ENCODE measurements at places on chromosomes 1 and 21.

DNA sequence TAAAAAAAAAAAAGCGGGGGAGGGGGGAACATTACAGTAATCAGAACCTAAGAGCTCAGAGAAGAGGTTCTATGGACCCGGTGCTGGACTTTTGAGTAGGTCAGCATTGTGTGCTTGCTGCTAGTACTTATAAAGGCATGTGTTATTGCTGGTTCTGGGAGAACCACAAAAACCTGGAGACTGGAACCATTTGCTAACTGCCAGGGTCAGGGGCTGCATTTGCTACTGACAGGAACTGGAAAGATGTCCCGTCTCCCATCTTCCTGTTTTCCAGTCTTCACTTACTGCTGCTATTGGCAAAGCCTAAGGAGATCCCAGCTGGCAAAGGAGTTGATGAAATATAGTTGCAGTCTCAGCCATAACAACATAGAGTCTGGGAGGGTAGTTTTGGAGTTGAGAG lies 4.3 kb downstream of the RNF2 start:
- DNase-seq, result no peak

DNA sequence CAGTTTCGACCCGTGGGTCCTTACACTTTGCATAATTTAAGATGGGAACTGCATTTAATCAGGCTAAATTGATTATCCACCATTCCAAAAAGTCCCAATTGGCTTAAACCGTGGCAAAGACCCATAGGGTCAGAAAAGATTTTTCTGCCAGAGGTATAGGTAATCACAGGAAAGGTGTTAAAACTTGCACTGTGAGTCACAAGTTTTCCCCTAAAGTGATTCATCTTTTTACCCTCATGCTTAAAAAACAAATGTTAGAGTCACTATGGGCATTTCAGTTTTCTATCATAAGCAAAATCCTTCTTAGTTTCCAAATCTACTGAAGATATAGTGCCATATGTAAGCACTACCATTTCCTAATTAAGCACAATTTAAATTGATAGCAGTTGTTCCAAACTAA lies 1079.8 kb downstream of the ADGRL2 start:
- DNase-seq, result no peak

DNA sequence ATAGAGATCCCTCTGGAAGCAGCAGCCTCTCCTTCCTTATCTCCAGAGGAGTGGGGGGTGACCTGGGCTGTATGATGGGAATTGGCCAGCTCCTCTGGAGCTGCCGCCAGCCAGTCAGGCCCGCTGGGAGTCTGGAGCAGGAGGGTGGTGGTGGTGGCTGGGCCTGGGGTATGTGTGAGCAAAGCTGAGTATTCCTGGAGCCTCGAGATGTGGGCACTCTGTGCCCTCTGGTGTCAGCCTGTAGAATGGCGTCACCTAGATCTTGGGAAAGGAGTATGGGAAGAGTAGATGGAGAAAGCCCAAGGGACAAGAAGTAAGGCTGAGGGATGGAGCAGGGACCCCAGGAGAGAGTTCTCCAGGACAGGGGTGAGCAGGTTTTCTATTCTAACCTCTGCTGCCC lies 16.0 kb downstream of the VANGL2 start:
- DNase-seq, result no peak

- no peak for DNase-seq
Measured at GRCh38 chr1:75426688-75427087, 184.2 kb downstream of the SLC44A5 start.

DNA sequence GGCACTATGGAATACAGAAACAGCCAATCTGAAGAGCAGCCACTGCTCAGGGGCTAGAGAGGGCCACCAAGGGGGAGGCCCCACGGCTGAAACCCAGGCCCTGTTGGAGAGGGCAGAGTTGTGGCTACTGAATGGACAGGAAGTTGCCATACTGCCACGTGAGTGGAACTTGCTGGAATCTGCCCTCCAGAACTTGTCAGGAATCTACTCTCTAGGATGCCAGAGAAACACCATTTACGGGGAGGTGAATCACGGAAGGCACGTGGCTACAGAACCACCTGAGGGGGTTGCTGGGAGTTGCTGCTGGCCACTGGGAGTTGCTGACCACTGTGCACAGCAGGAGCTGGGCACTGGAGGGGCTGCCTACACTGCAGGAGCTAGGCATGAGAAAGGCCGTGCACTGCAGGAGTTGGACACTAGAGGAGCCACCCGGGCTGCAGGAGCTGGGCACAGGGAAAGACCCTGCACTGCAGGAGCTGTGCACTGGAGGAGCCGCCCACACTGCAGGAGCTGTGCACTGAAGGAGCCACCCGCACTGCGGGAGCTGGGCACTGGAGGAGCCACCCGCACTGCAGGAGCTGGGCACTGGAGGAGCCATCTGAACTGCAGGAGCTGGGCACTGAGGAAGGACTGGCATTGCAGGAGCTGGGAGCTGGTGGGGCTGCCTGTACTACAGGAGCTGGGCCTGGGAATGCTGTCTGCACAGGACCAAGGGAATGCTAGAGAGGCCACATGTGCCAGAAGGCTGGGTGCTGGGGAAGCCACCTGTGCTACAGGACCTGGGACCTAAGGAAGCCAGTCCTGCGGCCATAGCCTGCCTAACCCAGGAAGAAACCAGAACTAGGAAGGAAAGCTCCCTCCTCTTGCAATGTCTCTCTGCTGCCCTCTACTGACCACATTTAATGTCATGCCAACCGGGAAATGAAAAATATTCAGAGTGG lies 343.4 kb downstream of the MATN1 start:
- no peak for DNase-seq

DNA sequence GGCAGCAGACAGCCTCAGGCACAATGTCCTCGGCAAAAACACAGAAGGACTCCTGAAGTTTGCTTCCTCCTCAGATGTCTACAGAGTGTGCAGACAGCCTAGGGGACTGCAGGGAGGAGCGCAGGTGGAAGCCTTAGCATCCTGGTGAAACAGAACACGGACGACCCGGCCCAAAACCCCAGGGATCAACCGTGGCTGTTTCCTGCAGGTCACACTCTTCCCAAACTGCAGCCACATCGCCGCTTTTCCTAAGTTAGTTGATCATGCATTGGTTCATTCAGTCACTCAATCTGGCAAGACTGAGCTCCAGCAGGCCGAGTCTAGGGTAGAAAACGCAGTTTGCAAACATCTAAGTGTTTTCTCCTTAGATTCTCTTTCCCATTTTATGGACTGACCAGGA lies 33.4 kb downstream of the FHAD1 start:
- no peak for DNase-seq

DNA sequence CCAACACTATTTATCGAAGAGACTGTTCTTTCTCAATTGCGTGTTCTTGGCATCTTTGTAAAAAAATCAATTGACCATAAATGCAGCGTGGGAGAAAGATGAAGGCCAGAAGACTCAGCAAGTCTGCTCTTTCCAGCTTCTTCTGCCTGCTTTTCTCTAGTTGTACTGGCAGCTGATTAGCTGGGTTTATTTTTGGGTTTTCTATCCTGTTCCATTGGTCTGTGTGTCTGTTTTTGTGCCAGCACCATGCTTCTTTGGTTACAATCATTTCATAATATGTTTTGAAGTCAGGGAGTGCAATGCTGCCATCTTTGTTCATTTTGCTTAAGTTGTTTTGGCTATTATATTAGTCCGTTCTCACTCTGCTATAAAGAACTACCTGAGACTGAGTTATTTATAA lies 201.8 kb upstream of the B3GALT2 start:
- DNase-seq, result no peak

GRCh38 chr1:209593747-209594146 lies 10.2 kb downstream of the CAMK1G start:
- no peak for DNase-seq

GRCh38 chr1:18077657-18078215 lies 29.9 kb upstream of the IGSF21 start:
- DNase-seq, result no peak

DNA sequence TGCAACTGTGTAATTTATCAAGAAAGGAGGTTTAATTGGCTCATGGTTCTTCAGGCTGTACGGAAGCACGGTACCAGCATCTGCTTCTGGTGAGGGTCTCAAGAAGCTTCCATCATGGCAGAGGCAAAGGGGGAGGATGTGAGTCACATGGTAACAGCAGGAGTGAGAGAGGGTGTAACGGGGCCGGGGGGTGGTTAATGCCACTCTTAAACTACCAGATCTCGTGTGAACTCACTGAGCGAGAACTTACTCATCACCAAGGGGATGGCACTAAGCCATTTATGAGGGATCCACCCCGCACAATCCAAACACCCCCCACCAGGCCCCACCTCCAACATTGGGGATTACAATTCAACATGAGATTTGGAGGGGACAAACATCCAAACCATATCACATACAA lies 21.0 kb upstream of the IFFO2 start:
- no peak for DNase-seq

DNA sequence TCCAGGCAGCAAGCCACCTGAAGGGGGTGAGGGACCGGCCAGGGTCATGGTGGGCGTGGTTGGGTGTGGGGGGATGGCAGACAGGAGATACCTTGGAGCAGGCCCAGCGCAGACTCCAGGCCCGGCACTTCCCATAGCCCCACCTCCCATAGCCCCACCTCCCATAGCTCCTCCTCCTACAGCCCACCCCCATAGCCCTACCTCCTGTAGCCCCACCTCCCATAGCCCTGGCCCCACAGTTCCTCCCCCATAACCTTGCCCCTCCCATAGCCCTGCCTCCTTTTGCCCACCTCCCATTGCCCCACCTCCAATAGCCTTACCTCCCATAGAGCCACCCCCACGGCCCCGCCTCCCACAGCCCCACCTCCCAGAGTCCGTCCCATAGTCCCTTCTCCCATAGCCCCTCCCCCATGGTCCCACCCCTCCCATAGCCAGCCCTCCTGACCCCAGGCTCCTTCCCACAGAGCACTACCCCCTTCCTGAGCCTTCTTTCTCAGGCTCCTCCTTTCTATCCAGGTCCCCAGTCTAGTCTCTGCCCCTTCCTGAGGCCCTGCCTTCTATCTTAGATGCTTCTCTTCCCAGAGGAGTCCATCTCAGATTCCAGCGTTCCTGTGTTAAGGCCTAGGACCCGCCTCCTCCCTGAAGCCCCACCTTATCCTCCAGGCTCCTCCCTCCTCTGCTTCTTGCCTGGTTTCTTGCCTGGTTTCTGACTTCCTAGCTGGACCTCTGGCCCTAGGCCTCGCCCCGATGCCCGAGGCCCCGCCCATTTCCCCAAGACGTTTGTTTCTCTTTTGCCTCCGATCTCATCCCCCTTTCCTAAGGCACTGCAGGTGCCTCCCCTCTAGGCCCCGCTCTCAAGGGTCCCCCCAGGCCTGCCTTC lies 46.8 kb downstream of the PTPRU start:
- DNase-seq, result no peak

DNA sequence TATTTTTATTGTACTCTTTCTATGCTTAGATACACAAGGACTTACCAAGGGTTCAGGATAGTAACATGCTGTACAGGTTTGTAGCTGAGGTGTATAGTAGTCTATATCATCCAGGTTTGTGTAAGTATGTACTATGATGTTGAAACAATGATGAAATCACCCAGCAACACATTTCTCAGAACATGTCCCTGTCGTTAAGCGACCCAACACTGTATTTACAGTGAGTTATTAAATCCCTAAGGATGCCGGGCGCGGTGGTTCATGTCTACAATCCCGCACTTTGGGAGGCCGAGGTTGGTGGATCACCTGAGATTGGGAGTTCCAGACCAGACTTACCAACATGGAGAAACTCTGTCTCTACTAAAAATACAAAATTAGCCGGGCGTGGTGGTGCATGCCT lies 21.6 kb upstream of the RCOR3 start:
- peak; percentile 70 for DNase-seq

GRCh38 chr1:20949871-20950590 lies 162.9 kb upstream of the HP1BP3 start:
- no peak for DNase-seq

DNA sequence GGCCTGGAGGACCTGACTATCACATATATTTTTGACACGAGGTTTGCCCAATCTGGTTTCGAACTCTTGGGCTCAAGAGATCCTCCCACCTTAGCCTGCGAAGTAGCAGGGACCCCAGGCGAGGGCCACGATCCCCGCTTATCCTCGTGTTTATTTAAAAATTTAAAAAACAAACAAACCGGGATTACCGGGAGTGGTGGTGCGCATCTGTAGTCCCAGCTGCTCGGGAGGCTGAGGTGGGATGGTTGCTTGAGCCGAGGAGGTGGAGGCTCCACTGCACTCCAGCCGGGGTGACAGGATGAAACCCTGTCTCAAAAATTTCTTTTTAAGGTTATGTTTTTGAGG lies 452 bp upstream of the EXOSC10 start:
- DNase-seq, result no peak

GRCh38 chr1:168752171-168752832 lies 23.3 kb upstream of the DPT start:
- no peak for DNase-seq

DNA sequence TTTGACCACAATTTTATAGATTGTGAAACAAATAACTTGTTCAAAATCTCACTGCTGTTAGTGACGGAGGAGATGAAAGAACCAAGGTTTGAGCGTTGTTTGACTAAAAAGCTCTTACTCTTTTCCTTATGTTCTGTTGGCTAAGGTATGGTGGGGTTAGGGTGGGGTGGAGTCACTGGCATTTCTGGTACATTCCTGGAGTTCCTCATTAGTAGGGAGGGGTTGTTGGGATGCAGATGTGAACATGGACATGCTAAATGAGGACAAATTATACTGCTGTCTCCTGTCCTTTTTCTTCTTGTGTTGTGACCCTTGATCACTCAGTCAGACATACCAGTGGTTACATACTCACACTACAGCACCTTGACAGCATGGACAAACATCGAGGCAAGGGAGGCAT lies 26.2 kb upstream of the CD1D start:
- no peak for DNase-seq

DNA sequence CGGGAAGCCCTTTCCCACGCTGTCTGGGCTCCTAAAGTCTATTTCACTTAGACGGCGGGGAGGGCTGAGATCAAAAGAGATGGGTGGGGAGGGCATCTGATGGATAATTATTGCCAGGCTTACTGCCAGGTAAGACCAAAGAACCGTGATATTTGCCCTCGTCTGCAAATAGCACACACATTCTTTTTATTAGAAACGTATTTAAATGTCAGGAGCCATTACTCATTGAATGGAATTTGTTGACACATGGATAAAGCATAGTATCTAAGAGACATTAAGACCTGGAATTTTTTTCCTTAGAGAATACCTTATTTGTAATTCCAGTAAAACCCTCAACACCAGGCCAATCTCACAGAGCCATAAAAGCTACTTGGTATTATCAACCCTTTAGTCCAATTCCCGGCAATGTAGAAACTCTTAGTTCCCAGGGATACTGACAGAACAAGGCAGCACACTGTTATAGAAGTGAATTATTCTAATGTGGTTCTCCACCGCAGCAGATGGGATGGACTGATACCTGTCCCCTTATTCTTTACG lies 10.6 kb downstream of the URB1 start:
- DNase-seq, result no peak

GRCh38 chr21:18248171-18248570 lies 3.5 kb downstream of the CHODL start:
- DNase-seq, result no peak

GRCh38 chr1:44705470-44705869 lies 25.5 kb downstream of the RNU5D-1 start:
- no peak for DNase-seq

DNA sequence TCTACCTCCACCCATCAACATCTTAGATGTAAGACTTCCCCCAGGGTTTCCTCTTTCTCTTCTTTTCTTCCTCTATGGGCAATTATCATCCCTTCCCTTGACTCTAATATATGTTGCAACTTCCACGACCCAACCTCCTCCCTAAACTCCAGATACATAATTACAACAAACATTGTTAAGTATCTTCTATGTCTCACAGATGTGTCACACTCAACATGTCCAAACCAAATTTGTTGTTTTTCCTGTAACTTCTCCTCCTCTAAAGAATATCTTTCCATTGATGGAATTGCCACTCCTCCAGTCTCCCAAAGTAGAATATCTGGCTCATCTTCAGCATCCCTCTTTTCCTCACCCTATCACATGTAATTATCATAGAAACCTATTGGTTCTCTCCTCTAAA lies 314.2 kb downstream of the RWDD3 start:
- DNase-seq, result no peak

GRCh38 chr1:25703671-25704266 lies 87.2 kb downstream of the MAN1C1 start:
- no peak for DNase-seq

All from esophagus muscularis mucosa (tissue), 4 donors.